ENCODE measurements at places on chromosomes 7 and 10.

- DNase-seq: no peak
Measured at GRCh38 chr7:42338916-42339540, 102.0 kb upstream of the GLI3 start.

GRCh38 chr7:72453471-72453870 is 41.3 kb upstream of the CALN1 start:
- no peak for DNase-seq

- no peak for DNase-seq
Measured at GRCh38 chr10:18860186-18860585, 188.4 kb upstream of the MALRD1 start.

DNA sequence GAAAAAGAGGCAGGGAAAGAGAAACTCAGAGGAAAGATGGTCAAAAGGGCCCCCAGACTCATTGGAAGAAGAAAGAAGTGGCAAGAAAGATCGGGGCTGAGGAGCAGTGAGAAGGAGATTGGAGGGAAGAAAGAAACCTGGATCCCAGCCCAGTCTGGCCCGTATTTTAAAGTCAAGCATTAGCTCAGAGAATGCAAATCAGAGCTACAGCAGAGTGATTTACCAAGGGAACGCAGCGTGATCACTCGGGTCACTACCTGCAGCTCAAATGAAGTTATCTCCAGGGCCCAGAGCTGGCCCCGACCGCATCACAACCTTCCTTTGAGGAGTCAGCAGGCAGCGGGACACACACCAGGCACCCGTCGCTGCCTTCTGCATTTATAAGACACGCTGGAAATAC is 72.8 kb downstream of the CARD11 start:
- DNase-seq: no peak

- no peak for DNase-seq
Measured at GRCh38 chr7:94258418-94259300, 136.0 kb upstream of the COL1A2 start.

GRCh38 chr7:157347217-157347904 is 10.6 kb downstream of the DNAJB6 start:
- no peak for DNase-seq

GRCh38 chr10:7121154-7121797 is 289.6 kb downstream of the SFMBT2 start:
- DNase-seq: peak; percentile 48

- DNase-seq: no peak
Measured at GRCh38 chr7:3956949-3957348, 655.9 kb downstream of the SDK1 start.

DNA sequence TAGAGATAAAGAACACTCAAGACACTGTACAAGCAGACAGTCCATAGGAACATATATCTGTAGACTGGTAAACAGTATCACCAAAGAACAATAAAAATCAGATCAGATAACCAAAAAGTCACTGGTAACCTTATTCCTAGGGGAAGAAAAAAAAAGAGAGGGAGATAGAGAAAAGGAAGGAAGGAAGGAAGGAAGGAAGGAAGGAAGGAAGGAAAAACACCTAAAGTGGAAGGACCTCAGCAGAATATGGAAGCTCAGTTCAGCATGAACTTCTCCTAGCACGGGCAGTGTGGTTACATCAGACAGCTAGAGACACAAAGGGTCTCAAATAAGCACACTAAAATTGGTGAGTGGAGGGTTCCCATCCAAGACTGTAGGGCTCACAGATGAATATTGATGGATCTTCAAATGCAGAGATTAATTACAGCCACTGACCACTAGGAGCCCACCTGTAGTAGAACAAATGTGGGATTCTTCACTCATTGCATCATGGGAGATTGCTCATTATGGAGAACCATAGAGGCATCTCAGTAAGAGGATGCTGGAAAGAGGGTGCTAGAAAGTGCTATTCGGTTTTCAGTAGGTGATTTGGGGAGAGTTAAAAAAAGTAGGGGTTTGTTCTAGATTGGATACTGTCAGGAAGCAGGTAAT is 293.4 kb upstream of the C7orf33 start:
- no peak for DNase-seq

DNA sequence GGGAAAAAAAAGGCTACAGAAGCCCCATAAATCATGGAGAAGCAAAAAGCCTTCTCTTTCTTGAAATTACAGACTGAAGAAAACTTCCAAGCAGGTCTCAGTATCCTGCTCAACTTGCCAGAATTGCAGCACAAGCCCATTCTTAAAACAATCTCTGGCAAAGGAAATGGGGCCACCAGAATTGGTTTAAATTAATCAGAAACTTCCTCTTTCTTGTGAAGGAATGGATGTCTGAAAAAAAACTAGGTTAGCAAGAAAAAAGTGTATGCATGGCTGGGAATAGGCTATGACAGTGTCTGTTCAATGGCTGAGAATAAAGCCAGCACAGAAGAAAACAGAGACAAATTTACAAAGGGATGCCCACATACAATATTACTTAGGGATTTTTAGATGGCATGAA is 59.1 kb downstream of the TFEC start:
- DNase-seq: no peak

DNA sequence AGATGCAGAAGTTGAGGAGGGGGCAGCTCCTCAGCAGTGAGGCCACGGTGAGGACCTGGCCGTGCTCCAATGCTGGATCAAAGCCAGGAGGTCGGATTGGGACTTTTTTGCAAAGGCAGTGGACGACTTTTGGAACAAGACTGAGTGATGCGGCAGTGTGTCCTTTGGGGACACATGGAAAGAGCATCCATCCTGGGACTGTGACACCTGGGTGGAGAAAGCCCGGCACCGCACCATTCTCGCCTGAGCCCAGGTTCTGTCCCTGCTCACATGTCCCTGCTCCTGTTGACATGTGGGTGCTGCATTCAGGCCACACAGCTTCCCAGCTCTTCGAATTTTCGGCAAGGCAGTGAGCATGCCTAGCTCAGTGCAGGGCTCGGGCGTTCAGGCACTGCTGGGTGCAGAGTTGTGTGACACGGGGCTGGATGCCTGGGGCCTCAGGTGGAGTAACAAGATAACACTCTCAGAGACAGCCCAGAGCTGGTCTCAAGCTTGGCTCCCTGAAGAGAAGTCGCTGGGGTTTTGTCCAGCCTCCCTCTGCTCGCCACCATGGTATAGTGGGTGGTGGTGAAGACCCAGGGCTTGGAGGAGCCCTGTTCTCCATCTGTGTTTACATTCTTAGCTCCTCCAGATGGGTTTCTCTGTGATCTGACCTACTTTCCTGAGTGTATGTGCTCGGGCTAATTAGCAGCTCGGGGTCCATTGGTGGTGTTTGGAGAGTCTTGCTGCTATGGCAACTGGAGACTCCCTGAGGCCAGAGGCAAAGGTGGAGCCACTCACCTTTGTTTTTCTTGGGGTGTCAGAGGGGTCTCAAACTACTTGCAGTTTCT is 111.7 kb upstream of the BTBD16 start:
- no peak for DNase-seq

DNA sequence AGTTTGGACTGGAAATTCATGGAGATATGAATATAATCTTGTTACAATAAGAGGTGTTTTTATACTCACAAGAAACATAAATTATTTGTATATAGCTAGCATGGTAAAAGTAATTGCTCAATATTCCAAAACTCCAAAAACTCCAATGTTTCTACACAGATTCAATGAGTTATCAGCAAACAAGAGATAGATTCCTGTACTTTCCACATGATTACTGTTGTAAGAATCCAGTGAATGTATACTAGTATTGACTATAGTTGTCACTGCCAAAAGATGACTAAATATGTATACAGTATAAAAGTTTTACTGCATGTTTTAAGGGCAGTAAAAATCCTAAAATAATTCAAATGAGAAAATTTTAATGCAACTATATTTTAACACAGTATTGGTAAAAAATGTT is 10.7 kb downstream of the ATOH7 start:
- DNase-seq: no peak

- no peak for DNase-seq
Measured at GRCh38 chr10:100372415-100373297, 25.6 kb downstream of the SCD start.

DNA sequence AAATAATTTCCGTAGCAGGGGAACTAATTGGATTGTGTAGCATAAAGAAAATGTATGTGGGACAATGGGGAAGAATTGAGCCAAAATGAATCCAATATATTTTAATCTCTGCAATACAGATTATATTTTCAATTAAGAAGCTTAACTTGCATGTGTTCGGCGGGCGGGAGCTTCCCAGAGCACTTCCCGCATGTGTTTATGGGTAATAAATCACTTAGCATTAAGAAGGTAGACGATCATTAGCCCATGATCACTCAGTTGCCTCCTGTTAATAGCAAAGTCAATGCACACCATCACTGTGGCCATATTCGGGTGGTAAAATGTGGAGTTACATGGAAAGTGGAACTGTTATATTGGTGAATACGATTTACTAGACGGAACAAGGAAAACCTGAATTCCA is 122.9 kb upstream of the INSYN2A start:
- DNase-seq: no peak

DNA sequence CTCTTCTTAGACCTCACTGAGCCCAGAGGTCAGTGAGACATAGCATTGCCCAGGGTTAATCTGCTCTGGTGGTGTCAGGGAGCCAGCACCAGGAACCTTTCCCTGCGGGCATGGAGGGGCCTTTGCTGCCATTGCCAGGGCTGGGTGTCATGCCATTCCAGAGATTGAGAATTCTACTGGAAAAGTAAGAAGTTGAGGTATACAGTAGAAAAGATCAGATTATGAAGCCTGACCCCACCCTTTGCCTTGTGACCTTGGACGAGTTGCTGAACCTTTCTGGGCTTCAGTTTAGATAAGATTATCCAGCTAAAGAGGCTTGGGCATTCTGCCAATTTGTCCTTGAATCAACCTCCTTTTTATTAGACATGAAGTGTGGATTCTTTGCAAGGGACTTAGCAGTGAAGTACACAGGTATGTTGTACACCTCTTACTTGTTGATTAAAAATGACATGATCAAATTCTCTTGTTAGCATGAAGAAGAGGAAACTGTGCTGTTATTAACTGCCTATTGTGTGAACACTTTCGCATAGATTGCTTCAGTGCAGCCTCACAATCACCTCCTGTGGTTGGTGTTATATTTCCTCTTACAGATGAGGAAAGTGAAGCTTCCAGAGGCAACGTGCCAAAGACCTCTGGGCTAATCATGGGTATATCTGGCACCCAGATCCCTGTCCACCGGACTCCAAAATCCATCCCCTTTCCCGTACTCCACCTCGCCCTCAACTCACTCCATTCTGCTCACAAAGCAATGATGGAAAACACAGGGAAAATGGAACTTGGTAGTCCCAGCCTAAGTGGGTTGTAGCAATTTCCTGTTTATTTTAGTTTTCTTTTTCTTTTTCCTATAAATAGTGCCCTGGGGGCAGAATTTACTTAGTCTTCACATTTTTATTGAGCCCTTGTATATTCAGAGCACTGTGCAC is 151.3 kb downstream of the CAMK1D start:
- DNase-seq: no peak

DNA sequence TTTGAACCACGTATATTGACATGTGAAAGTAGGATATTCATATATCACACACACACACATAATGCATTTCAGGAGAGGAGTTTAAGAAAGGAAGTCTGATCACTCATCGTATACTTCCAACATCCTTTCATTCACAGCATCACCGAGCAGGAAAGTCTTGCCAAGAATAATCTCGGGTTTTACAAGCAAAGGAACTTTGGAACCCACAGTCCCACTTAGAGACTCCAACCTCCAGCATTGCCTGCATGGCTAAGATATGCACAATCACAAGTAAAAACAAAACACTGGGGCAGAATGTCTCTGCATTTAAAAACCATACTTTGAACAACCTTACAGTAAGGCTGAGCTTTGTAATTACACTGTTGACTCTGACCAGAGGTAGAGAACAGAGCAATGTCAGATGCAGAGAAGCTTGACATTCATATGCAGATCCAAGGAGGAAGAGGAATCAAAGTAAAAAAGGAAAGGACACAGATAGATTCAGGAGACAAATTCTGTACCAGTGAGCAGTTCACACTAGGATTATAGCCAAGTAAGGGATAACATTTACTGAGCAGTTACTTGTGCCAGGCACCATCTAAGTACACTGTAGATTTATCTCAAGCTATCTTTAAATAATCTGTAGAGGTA is 14.8 kb downstream of the THSD7A start:
- no peak for DNase-seq

- no peak for DNase-seq
Measured at GRCh38 chr7:102426268-102427018, 6.9 kb upstream of the ORAI2 start.

DNA sequence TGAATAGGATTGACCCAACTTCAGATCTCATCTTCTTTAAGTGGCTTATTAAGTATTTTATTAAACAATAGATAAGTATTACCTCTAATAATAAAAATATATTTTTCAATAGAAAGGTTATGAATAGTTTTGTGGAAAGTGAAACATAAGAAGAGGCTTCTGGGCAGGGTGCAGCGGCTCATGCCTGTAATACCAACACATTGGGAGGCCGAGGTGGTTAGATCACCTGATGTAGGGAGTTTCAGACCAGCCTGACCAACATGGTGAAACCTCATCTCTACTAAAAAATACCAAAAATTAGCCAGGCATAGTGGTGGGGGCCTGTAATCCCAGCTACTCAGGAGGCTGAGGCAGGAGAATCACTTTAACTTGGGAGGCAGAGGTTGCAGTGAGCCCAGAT is 26.5 kb downstream of the GPR85 start:
- no peak for DNase-seq

- no peak for DNase-seq
Measured at GRCh38 chr10:122047560-122047959, 58.6 kb downstream of the TACC2 start.

- DNase-seq: no peak
Measured at GRCh38 chr7:92653136-92653535, 62.9 kb upstream of the FAM133B start.

DNA sequence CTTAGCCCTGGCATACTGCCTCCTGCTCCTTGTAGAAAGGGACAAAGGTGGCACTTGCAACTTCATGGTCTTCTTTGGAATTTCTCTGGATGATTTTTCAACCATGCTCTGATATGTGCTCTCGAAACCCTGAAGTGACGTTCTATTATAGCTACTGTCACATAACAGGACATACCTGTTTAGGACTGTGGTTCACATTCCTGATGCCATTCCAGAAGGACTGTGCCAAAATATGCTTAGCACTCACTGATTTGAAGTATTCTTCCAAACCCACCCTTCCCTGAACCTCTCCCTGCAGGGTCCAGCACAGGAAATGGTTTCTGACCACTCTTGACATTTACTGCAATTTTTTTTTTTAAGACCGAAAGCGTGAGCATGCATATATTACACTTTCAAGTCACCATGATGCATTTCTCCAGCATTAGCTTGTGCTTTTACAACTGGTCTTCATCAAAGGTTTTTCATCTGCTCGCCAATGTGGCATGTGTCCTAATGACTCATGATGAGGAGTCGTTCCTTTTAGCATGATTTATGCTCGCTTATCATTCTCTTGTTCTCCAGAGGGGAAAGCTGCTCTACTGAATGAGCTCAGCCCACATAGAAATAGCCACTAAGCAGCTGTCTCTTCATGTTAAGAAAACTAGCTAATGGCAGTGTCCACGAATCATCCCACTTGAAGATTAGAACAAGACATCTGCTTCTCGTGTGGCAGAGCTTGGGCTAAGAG is 135.2 kb downstream of the ADAM12 start:
- DNase-seq: no peak

- DNase-seq: no peak
Measured at GRCh38 chr7:90972906-90973550, 291.2 kb upstream of the FZD1 start.

GRCh38 chr10:51297438-51297837 is 223.2 kb downstream of the PRKG1 start:
- DNase-seq: no peak

- no peak for DNase-seq
Measured at GRCh38 chr7:30180718-30181117, 45.9 kb downstream of the MTURN start.

Measured in hippocampal formation (tissue), 2 donors.